GM23248 (cell line): ENCODE measurements at places on chromosomes 4 and X. TPM values are rescaled to one million over a fixed set of nuclear protein-coding genes. Genes with fewer than 3 reads are reported as not detected.
A peak's percentile ranks its signal among the peaks of the same experiment; 100 is the strongest.

Gene PHKA1
- 1.6 and 2.5 TPM in 2 replicates for total RNA-seq

Gene ITM2A
- total RNA-seq, result not detected in 2 replicates

DNA sequence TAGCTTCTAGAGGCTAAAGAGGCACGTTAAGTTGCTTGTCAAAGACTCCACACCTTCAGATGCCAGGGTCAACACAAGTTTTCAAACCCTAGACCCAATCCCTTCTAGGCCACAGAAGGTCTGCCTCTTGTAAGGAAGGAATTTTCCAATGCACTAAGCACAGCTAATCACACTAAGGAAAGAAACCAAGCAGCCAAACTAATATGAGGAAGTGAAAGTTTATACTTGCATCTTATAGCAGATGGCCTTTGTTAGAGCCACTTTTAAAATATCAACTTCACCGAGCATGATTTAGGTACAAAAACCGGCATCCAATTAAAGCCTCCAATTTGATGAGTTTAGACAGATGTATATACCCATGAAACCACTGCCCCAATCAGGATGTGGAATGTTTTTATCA is 9.9 kb downstream of the FHL1 start:
- no peaks in the 10 kb centered on the region for H3K27me3 ChIP-seq
- H3K4me1 ChIP-seq, result no peaks in the 10 kb centered on the region
- DNase-seq, result no peak
- H3K4me3 ChIP-seq, result no peak overlapping the region
- no peak overlapping the region for H3K27ac ChIP-seq

- H3K4me3 ChIP-seq, result no peak overlapping the region
- no peak for DNase-seq
- no peaks in the 10 kb centered on the region for H3K4me1 ChIP-seq
- no peak overlapping the region for H3K27ac ChIP-seq
These were observed 50.0 kb upstream of the ZNF827 start for GRCh38 chr4:145988628-145989027.

GRCh38 chr4:140851032-140851636 is 94.9 kb upstream of the TBC1D9 start:
- DNase-seq, result peak; percentile 73
- no peaks in the 10 kb centered on the region for H3K36me3 ChIP-seq
- H3K27me3 ChIP-seq, result peaks cover 14% of the 10 kb centered on the region; the same call in 1 of the 2 replicates
- H3K4me1 ChIP-seq, result no peaks in the 10 kb centered on the region
- H3K27ac ChIP-seq, result no peak overlapping the region
